ENCODE measurements at places on chromosomes 3 and 15. TPM values are rescaled to one million over a fixed set of nuclear protein-coding genes. Genes with fewer than 3 reads are reported as not detected.

GRCh38 chr15:70410371-70410985 lies 312.8 kb upstream of the TLE3 start:
- peaks cover 7% of the 10 kb centered on the region for H3K4me1 ChIP-seq
- H3K27me3 ChIP-seq = peaks cover 22% of the 10 kb centered on the region
- peaks cover 1% of the 10 kb centered on the region for H3K36me3 ChIP-seq
- no peak overlapping the region for H3K4me3 ChIP-seq
- H3K27ac ChIP-seq = no peak overlapping the region

DNA sequence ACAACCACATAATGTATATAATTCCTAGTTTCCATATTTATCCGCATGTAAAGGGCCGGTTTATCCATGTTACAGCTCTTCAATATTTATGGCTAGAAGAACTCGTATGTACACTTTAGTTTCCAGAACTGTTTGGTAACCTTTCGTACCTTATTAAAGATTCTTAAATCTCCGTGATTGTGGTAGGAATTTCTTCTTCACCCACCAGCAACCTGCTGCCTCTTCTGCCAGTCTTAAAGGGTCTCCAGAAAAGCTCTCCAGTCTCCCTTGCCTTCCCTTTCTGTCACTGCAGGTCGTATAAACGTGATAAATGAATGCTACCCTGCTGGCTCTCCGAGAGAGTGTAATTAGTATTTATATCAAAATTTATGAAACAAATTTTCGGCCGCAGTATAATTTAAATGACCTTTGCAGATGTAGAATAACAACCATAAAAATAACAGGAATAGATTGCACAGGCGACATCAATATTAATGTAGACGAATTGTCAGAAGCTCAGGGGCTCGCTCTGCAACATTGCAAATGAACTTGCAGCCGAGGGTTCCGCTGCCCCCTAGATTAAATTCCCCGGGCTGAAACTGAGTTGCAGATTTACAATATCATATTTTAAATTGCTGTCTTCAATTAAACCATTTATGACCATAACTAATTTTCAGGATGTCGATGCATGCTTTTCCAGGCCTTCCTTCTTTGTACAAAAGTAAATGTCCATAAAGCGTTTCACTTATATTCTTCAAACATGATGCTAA lies 5.4 kb downstream of the ZIC1 start:
- H3K4me1 ChIP-seq = peaks cover 16% of the 10 kb centered on the region
- DNase-seq = no peak
- peaks cover 7% of the 10 kb centered on the region for H3K36me3 ChIP-seq
- H3K4me3 ChIP-seq = no peak overlapping the region
- H3K27me3 ChIP-seq = peaks cover 74% of the 10 kb centered on the region
- H3K27ac ChIP-seq = no peak overlapping the region

DNA sequence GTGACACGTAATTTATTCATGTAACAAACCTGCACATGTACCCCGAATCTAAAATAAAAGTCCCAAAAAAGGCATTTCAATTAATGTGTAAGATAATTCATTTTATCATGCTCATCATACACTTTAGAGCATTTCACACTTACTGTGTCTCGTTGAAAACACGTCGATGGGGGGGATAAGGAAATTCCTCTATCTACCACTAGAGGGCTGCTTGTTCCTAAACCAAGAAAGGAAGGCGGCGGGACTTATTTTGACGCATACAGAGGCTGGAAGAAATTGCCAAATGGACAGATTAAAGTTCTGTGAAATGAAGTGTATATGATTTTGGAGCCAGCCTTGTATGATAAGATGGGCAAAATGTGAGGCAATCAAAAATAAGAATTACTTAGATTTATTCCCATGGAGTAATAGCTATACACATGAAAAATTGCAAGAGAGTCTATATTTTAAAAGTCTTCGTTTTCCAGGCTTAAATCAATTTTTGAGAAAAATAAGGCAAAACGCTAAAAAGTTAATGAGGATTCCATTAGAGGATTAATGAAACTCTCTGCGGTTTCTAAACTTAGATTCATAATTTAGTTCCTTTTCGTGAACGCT lies 346.8 kb downstream of the CNTN3 start:
- H3K27me3 ChIP-seq = no peaks in the 10 kb centered on the region
- H3K27ac ChIP-seq = no peak overlapping the region
- no peak overlapping the region for H3K4me3 ChIP-seq
- no peak for DNase-seq
- H3K4me1 ChIP-seq = no peaks in the 10 kb centered on the region

DNA sequence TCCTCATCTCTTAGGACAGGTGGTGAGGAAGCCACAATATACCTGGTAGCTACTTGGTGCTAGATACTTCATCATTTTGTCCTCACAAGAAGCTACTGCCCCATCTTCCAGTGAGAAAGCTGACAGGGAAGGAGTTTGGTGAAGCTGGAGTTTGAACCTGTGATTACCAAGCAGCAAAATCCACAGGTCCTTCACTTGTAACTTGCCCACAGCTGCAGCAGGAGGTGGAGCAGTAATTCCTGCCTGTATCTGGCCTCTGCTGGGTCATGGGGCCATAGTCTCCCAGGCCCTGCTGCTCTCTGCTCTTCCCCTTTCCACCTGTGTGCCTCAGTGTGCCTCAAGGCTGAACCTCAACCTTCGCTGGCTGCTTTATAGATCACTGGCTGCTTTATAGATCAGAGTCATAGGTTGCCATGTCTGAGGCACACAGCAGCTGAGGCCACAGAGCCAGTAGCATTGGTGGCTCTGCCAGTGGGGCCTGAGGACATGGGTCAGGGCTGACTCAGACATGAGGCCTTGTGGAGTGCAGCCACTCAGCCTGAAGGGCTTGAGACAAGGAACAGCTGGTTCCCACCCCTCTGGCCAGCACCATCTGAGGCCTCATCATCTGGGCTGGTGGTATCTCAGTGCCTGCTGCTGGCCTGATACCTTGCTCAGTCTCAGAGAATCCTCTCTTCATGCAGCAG lies 11.1 kb upstream of the CHRNB4 start:
- H3K36me3 ChIP-seq = no peaks in the 10 kb centered on the region
- no peak overlapping the region for H3K27ac ChIP-seq
- DNase-seq = no peak
- H3K4me3 ChIP-seq = no peak overlapping the region
- H3K27me3 ChIP-seq = peaks cover 6% of the 10 kb centered on the region

DNA sequence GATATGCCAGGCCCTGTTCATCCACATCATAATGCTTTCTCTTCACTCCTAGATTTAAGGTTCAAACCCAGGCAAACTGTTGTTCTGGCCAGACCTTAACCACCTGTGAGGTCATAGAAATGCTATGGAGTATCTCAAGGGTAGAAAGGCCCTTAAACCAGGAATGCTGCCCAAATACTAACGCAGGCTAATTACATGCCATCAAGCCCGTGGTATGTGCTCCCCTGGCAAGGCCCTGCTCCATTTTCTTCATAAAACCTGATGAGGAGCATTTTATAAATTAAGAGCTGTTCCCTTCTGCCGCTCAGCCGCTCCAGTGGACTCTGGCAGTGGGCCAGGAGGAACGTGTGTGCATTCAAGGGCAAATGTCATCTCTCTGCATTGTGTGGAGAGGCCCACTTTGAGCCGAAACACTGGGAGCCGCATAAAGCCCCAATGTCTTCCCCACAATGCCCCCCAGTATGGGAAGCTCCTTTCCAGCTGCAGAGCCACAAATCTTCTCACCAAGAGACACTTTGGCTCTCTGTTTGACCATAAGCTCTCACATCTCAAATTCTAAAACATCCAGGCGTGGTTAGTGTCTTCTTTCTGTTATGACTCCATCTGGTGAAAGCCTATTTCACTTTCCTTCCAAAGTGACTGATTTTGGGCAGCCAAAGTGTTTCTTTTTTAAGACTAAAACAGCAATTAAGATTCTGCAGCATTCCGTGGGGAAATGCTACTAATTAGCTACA lies 210.8 kb upstream of the NR2E3 start:
- H3K4me1 ChIP-seq = no peaks in the 10 kb centered on the region
- H3K4me3 ChIP-seq = no peak overlapping the region
- DNase-seq = no peak
- no peaks in the 10 kb centered on the region for H3K36me3 ChIP-seq
- H3K27me3 ChIP-seq = no peaks in the 10 kb centered on the region
- no peak overlapping the region for H3K27ac ChIP-seq

SNURF gene
- 21.6 TPM for total RNA-seq

CCR8 gene
- 1.2 TPM for total RNA-seq

All from activated naive CD8-positive, alpha-beta T cell treated with anti-CD3 and anti-CD28 coated beads, Interleukin-2, amount 10 ng/mL, durations not matched to agents 7 days and 5 days (primary cell).